CD4-positive, alpha-beta T cell treated with Interleukin-2 at 100 ng/mL for 4 hours (primary cell): ENCODE measurements at places on chromosomes 13 and 19.

- DNase-seq = no peak
Measured at GRCh38 chr19:54662730-54663129, at the start of gene LILRB4. LILRB4 (plus strand) TSS chr19:54662985; CDS start chr19:54663034, 49 bp downstream.

- DNase-seq = no peak
Measured at GRCh38 chr13:70311191-70311590, 202.9 kb upstream of the KLHL1 start.

GRCh38 chr13:20001366-20002190, 43.1 kb downstream of the ZMYM2 start:
- DNase-seq = no peak

- no peak for DNase-seq
Measured at GRCh38 chr19:40056505-40056904, 474 bp upstream of the ZNF780B start.

DNA sequence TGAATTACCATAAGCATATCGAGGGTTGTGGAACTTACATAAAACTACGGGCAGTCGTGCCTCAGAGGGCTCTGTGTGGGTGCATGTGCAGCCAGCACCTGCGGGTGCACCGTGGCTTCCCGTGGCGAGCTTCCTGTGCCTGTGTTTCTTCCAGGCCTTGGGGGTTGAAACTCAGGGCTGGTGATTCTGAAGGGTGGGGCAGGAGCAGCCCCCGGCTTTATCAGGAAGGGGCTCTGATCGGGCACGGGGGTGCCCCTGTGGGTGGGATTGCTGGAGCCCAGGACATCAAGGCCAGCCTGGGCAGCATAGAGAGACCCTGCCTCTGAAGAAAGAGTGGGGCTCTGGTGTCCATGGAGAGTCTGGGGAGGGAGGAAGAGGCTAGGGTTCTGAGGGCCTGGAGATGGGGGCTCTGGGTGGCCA, 11.1 kb downstream of the ATP4B start:
- no peak for DNase-seq

DNA sequence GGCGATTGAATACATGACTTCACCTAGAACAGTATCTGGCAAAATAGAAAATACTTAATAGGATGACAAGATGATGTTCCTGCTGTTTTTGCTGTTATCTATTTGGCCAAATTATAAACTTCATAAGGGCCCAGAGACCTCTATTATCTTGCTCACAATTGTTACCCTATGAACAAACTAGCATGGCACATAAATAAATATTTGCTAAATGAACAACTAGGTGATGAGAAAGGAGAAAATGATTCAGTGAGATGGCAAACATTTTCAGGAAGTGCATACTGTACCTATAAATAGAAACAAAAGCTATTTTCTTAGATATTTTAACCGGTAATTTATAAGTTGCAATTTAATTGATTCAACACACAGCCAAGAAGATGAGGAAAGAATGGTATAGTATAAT, 78.4 kb downstream of the FAM216B start:
- DNase-seq = no peak

- no peak for DNase-seq
Measured at GRCh38 chr13:67726979-67727378, 496.8 kb upstream of the PCDH9 start.

- DNase-seq = no peak
Measured at GRCh38 chr13:112431734-112432133, 55.6 kb downstream of the SPACA7 start.

- no peak for DNase-seq
Measured at GRCh38 chr13:74423434-74423833, 289.2 kb upstream of the KLF12 start.

GRCh38 chr19:38190061-38190460, 34.0 kb downstream of the DPF1 start:
- no peak for DNase-seq

DNA sequence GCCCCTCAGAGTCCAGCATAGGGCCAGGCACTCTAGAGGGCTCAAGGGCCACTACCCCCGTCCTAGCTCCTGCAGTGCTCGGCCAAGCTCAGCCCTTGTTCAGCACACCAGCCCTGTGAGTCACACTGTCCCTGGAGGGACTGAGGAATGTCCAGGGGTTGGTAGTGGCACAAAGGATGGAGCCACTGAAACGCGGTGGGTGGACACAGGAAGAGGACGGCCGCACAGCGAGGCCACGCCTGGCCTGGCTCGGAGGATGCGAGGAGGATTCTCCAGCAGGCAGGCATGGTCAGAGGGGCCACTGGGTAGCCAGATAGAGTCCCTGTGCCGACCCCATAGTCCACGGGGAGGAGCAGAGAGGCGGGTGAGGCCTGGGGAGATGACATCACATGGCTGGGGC, 45.7 kb downstream of the C1QTNF9 start:
- DNase-seq = no peak

DNA sequence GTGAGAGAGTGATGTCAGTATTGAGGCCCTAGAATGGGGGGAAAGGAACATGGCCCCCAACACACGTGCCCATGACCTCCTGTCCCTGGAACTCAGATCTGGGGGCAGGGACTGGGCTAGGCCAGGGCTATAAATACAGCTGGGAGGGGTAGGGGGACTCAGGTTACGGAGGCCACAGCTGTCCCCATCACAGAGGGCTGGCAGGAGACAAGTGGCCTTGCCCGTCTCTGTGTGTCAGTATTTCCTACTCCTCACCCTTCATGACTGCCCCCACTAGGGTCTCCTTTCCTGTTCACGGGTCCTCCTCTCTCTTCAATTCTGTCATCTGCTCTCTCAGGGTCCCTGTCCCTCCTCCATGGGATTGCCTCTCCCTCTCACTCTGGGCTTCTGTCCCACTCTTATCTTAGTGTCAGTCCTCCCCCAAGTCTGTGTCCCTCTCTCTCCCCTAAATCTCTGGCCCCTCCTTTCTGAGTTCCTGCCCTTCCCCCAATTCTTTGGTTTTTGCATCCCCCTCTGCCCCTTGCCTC, 687 bp upstream of the HRC start:
- no peak for DNase-seq

DNA sequence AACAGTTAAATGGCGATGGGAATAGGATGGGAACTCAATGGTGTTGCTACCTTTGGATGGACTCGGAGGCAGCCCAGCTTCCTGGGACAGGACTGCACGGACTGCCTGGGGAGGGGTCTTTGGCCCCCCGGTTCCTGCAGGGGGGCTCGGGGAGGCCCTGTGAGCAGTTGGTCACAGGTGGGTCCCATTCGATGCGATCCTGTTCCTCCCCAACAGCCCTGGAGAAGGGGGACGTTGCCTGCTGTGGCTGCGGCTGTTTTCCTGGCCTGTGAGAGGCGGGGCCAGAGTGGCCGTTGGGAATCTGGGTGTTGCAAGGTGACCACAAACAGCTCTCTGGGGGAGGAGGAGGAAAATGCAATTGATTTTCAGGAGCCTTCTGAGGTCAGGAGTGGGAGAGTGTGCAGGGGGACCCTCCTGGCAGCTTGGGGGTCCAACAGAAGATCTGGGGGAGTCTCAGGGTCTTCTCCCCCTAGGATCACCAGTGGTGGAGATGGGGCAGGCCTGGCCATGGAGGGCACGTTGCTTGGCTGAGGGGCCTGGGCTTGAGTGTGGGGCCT, 1.9 kb upstream of the PLPPR3 start:
- DNase-seq = no peak

DNA sequence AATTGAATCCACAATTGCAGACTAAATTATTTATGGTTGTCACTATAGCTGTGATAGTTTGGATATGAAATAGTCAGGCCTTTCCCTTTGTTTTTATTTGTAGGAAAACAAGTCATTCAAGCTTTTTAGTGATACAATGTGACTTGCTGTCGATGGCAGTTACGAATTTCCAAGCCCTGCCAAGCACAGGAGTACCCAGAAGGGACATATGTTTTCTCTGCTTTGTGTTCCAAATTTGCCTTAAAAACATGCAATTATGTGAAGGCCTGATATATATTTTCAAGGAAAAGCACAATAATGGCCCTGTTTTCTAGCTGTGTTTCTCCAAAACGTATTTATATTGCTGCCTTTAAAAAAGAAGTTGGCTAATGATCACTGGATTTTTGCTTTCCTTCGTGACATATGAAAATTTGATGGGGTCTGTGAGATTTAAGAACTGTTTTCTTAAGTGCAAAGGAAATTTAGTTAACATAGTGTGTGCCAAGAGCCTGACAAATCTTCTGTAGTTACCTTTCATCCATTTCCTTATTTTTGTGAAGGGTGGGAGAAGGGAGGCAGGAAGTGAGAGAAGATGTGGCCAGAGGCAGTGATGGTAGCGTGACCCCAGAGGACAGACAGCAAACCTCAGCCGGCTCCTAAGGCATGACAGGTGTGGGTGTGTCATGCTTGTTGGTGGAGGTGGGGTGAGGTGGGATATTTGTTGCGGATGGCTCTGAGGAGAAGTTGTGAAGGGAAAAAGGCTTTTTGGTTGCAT, 79.6 kb downstream of the TEX26 start:
- DNase-seq = no peak
